NCI-H460 (cell line): ENCODE measurements at places on chromosomes 2 and 18. TPM values are rescaled to one million over a fixed set of nuclear protein-coding genes. Genes with fewer than 3 reads are reported as not detected.

Gene KCNS3
- total RNA-seq = 0.23 and 0.30 TPM in 2 replicates

Gene IL1B
- total RNA-seq = 2.2 and 2.5 TPM in 2 replicates

Gene ZAP70
- total RNA-seq = not detected in 2 replicates

Gene DIPK1C
- not detected in 2 replicates for total RNA-seq

Gene ABCB11
- not detected in 2 replicates for total RNA-seq

GRCh38 chr2:37623971-37624900 lies 47.2 kb downstream of the CDC42EP3 start:
- DNase-seq = no peak

DNA sequence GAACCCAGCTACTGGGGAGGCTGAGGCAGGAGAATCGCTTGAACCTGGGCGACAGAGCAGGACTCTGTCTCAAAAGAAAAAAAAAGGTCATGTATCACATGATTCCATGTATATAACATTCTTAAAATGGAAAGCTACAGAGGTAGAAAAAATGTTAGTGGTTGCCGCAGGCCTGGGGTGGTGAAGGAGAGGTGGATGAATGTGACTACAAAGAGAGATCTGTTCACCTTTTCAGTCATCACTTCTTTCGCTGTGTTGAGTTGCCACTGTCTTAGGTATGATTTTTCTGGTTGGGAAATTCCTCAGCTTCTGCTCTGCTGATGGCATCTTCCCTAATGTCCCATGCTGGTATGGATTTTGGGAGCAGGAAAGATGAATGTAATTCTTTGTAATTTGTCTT lies 5.3 kb upstream of the SNRNP27 start:
- DNase-seq = no peak

GRCh38 chr2:199456383-199457146 lies 1.2 kb downstream of the SATB2 start:
- no peak for DNase-seq

- DNase-seq = no peak
These were observed 3.1 kb upstream of the SDC1 start for GRCh38 chr2:20227894-20228505.

DNA sequence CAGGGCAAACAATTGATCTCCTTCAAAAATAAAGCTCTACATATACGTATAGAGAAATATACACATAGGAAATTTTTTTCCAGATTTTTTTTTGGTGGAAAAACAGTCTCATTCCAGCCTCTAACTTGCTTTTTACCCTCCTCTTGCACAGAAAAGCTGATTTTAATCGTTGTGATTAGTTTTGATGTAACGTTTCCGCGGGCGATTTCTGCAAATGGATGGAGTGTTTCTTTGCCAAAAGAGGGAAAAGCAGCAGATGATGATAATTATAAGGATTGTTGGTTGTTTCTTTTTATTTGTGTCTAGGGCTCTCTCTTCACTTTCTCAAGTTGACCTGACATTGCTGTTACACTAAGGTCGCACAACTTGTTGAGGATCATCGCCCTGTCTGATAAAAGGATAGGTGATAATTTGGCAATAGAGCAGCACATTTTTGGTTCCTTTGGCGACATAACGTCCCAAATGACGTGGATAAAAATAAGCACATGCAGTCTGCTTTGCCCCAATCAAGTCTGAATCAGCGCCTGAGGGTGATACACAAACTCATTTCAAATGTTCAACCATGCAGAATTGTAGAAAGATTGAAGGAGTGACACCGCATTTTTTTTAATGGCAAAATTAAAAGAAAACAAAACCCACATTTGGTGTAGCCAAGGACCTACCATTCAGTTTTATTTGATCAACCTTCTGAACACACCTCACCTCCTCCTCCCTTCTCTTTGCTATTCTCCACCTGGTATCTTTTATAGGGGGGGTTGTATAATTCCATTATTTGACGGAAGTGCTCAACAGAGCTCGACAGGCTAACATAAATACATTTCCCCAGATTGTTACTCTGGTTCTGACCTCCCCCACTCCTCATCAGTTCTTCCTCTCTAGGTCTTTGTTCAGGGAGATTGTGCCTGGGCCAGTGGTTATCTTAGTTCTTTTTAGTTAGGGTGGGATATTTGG lies 109.6 kb upstream of the KCTD1 start:
- DNase-seq = no peak

- DNase-seq = no peak
These were observed 810.8 kb downstream of the NRXN1 start for GRCh38 chr2:50221106-50221505.

DNA sequence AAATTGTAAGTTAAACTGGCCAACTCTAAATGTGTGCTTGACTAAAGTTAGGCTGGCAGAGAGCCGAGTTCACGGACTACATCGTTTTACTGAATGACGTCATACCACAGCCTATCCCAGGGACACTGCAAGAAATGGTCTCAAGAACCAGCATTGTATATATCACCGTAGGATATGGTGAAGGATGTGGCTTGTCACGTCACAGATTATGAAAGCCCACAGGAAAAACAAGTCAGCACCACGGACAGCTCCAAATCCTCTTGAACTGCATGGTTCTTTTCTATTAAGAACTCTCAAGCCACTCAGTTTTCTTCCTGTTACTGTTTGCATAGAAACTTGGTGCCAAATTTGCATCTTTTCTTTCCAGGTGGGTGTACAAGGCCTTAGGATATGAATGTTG lies 85.1 kb upstream of the ACAA2 start:
- peak; percentile 58 for DNase-seq

DNA sequence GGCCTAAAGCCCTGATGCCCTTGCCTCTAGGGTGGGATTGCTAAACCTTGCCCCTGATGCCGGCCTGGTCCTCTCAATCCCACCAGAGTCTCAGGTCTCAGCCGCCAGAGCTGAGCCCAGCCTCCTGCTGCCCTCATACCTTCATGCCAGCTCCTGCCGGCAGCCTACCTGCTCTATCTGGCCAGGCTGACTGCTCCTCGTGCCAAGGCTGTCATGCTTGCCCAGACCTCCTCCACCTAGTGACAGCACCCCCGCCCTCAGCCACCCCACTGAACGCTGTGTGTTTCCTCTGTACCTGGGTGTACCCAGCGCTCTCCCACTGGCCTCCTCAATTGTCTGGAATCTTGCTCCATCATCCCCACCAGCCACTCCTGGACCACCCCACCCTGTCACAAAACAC lies 120.1 kb downstream of the CACNB4 start:
- no peak for DNase-seq

DNA sequence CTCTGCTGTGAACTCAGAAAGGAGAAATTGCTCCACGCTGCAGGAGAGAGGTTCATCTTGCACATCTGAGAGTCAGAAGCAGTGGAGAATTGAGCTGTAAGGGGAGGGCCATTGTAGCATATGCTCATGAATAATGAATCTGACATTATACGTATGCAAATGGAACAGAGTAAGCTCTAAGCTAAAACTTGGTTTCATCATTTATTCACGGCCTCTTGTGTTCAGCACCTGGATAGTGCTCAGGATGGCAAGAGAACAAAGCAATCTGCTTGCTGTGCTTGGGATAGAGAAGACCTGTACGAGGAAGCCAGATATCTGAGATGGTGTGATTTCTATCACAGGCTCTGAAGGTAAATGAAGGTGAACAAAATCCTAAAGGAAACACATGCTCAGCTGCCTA lies 87.9 kb upstream of the GCFC2 start:
- DNase-seq = no peak

GRCh38 chr2:43049836-43050801 lies 176.3 kb downstream of the ZFP36L2 start:
- no peak for DNase-seq

DNA sequence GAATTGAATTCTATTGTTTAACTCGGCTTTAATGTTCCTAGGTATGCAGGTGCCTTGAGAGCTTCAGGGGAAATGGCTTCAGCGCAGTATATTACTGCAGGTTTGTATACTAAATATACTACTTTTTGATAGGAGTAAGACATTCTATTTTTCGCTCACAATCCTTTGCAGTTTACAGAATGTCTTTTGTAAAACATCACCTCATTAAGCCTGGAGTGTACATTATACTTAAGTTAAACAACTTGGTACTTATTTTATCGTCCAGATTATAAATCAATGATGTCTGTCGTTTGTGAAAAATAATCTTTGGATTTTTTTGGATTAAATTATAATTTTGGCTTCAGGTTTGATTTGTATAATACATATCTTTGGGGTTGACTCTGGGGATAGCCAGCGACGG lies 34.4 kb downstream of the USP14 start:
- DNase-seq = no peak

DNA sequence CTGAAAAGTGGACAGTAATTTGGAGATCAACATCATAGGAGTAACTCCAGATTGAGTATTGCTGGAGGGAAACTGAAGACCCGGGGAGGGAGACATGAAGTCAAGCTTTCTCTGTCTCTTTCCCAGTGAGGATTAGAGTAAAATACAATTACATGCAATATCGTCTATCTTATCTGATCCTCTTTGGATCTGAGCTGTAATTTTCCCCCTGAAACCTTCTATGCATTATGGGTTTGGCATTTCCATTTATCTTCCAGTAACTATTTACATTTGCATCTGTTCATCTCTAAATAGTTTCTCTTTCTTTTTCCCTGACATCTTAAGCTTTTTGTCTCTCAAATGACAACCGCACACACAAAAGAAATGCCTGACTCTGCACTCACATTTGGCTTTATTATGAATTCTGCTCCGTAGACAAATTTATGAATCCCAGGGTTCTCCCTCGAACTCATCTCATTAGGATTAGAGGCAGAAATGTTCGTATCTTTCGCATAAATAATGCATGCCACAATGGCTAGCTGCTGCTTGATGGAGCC lies 113.1 kb downstream of the SPP2 start:
- no peak for DNase-seq

GRCh38 chr18:63427558-63427957 lies 5.3 kb upstream of the VPS4B start:
- DNase-seq = no peak

DNA sequence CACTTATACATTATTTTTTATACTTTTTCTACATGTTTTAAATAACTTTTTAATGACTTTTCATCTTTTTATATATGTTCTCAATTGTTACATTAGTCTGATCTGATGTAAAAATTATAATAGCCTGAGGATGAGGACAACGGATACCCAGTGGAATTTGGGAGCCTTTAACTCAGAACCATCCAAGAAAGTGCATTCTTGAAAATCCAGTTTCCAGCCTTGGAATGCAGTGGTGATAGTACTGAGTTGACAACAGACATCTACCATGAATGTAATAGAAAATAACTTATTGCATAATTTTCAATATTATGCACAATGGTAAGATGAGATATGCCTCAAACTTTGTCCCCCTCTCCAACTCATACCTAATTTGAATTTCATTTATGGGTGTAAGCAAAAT lies 120.7 kb upstream of the ZC3H15 start:
- no peak for DNase-seq

DNA sequence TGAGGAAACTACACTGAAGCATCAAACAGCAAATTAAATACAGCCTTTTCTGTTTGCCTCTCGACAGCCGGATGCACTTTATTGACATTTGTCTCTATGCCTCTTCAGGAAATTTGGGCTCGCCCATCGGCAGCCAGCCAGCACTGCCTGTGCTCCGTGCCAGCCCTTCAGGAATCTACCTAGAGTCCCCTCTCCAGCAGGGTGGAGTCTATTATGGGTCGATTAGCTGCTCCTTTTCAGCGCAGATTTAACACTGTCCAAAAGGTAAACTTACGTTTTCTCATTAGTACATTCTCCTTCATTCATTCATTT lies 91.5 kb downstream of the MYCN start:
- DNase-seq = no peak

DNA sequence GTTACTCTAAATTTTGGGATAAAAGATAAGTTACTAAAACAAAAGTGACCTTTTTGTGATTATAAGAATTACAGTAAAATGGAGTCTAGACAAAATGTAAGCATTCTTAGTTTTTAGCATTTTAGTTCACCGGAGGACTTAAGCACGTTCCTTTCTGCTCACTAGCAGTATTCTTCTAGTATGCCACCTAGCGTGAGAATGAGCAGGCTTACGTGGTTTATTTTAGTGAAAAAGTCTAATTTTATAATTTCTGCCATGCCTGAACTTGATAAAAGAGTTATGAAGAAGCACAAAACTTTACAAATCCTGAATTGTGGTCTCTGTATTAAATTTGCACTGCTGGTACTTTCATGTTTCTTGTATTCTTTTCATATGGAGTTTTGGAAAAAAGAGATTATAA lies 12.6 kb upstream of the OTX1 start:
- DNase-seq = no peak

DNA sequence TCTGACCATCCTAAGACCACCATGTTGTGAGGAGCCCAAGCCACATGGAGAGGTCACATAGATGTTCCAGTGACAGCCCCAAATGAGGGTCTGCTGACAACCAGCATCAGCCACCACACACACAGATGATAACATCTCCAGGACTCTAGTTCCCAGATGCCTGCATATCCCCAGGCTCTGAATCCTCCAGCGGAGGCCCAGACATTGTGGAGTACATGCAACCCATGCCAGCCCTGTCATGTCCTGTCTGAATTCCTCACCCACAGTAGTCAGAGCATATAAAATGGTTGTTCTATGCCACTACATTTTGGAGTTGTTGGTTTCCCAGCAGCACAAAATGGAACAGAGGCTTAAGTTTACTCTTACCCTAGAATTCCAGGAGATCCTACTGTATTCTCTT lies 122.0 kb upstream of the SLC35G4 start:
- DNase-seq = no peak

- no peak for DNase-seq
These were observed 82.2 kb upstream of the KCTD1 start for GRCh38 chr18:26630596-26630995.

DNA sequence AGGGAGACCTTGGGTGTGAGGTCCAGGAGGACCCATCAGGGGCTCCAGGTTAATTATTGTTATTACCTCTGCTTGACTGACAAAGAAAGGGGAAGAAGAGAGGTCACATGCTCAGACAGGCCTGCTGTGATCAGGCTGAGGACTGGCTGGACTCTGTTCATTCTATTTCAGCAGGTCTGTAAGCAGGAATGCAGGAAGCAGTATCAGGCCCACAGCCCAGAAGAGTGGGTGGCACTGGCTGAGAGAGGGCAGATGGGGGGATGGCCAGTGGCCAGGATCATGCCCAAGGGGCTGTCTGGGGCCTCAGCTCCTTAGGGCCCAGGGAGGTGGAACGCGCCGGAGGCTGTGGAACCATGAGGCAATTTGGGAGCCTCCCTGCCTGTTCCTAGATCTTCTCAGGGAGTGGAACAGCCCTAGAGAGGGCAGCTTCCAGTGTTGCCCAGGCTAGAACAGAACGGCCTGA lies 43.7 kb upstream of the ZBTB7C start:
- no peak for DNase-seq

DNA sequence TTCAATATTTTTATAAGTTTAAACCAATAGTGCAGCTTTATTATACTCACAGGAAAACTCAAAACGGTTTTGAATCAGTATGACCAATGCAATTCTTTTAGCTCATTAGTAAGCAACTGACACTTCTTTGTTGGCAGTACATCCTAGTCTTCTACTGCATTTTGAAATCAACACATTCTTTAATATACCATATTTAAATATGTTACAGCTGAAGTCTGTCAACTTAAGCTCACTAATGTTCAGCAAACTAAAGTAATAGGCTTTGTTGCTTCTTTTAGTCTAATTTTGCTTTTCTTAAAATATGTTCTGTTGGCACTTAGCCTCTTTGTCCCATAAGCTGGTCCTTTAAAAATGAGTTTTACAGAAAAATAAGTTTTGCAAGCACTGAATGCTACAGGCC lies 55.4 kb upstream of the CCBE1 start:
- no peak for DNase-seq
